ENCODE measurements at places on chromosomes 7 and 10.

DNA sequence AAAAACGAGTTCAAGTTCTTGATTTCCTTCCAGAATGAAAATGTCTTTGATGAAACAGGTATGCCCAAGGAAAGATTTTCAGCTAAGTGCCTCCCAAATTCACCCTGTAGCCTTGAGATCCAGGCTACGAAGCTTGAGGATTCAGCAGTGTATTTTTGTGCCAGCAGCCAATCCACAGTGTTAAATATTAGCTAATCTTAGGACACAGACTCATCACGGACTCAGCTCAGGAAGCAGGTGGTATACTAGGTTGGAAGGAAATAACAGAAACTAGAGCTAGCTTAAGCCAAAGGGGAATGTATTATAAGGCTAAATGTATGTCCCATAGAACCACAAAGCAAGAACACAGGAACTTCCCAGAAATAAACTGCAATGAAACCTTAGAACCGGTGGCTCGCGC, 151.0 kb upstream of the PRSS1 start:
- DNase-seq: no peak

GRCh38 chr7:16416289-16417282, 4.8 kb downstream of the CRPPA start:
- DNase-seq: no peak

- DNase-seq: no peak
These were observed 27.3 kb upstream of the ARHGAP22 start for GRCh38 chr10:48632166-48632565.

DNA sequence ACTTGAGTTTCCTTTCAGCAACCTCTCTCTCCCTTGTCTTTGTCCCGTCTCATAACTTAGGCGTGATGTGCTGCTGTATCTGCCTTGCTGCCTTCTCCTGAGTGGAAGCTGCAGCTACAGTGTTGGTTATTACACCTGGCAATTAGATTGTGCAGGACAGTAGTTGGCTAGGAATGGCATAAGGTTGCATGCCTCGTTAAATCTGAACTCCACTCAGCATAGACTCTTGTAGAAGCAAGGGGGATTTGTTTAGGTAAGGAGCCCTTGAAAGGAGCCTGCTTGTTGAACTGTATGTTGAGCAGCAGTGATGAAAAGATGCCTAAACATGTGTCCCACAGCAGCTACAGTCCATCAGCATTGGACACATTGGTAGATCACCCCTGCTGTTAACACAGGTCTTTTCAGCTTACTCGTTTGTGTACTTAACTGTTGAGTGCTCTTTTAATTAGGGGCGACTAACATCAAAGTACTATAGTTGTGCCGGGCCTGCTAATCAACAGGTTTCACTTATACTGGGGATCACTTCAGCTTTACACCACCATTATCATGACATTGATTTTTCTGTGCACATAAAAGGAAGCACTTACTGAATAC, 225.0 kb downstream of the AUTS2 start:
- DNase-seq: peak; percentile 84

- DNase-seq: no peak
These were observed 18.9 kb downstream of the UPP1 start for GRCh38 chr7:48107926-48108472.

DNA sequence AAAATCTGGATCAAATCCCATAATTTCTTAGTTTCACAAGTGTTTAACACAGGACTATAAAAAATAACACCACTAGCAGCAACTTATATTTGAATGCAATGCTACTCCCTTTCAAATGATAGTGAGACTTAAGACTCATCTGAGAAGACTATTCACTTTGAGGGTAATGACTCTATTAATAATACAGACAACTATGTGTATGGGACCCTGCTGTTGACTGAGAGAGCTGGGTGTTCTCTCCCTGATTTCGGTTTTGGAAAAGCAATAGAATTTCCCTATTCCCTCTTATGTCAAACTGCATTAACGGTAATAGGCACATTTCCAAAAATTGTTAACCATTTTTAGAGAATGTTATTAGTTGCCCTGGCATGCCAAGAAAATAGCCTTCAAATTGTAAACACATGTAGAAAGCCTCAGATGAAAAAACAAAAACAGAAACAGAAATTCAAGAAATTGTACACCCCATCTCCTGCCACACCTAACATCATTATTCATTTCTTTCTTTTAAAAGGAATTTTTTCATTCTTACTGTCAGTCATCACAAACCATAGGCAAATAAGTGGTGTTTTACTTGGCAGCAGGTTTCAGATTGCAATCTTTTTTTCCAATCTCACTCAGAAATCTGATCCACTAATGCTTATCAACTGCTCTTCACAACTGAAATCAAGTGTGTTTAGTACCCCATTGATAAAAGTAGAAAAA, 153.7 kb downstream of the TFPI2 start:
- peak; percentile 90 for DNase-seq

- no peak for DNase-seq
These were observed 4.4 kb upstream of the MAD1L1 start for GRCh38 chr7:2237109-2237602.

GRCh38 chr10:6103591-6103990, 14.8 kb downstream of the RBM17 start:
- DNase-seq: no peak

DNA sequence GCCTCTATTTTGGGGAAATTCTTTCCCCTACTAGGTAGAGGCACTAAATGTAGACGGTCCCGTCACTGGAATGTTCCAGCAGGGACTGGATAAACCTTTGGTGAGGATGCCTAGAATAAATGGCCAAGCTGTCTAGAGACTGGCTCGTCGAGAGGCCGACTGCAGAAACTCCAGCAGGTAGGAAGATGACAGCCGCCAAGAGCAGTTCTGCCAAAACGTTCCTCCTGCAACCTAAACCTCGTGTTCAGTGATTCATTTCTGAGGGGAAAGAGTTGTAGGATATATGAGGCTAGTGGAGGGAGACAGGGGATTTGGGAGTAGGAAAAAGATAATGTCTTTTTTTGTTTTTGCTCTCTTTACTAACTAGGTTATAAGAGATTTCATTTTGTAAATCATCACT, 184.7 kb upstream of the GDF10 start:
- DNase-seq: no peak

GRCh38 chr10:44757551-44758205, 153.5 kb upstream of the TMEM72 start:
- no peak for DNase-seq

DNA sequence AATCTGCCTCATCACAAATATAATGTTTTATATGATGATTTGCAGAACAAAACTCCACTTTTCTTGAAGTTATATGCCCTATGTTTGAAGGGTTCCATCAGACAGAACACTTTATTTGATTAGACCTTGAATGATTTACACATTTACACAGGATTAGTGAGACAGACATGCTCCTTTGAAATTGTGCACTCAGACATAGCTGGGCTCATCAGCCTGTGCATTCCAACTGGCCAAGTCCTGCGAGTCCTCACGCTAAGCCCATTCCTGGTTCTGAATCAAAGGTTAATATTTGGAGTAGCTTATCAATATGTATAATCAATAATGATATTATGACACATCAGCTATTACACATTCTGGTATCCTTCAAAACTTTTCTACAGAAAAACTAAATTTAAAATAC, 173.6 kb downstream of the MBL2 start:
- DNase-seq: no peak

DNA sequence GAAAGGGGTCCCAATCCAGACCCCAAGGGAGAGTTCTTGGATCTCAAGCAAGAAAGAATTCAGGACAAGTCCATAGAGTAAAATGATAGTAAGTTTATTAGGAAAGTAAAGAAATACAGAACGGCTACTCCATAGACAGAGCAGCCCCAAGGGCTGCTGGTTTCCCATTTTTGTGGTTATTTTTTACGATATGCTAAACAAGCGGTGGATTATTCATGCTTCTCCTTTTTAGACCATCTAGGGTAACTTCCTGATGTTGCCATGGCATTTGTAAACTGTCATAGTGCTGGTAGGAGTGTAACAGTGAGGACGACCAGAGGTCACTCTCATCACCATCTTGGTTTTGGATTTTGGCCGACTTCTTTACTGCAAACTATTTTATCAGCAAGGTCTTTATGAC, 1033.4 kb downstream of the SORCS3 start:
- DNase-seq: no peak

DNA sequence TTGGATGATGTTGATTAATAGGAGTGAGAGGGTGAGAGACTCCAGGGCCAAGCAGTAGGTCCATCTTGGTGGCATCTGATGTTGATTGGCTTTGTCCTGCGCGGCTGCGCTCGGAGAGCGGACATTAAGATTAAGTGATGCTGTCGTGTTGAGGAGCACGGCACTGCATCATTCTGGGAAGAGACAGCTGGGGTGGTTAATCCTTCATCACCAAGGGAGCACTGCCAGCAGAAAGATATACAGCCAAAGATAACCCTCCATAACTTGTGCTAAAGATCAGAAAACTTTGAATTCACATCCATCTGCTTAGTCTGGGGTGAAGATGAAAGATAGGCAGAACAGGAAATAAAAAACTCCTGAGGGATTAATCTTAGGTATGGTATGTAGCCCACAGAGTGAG, 208.3 kb downstream of the LRMDA start:
- no peak for DNase-seq

DNA sequence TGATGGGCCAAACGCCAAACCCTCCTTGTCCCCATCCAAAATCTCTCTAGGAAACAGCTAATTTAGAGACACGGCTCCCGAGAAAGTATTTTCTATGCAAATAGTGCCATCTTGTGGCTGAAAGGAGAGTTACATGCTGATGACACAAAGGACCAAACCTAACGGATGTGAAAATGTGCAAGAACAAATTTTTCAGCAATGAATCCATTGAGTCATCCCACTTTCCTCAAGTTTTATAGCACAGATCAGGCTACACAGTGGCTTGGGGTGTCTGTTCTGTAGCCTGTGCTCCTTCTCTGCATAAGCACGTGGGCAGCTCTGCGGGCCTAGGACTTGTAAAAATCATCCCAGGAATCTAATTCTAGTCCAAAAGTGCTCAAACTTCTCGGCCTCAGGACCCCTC, 154.8 kb upstream of the PRR15 start:
- DNase-seq: peak; percentile 88

DNA sequence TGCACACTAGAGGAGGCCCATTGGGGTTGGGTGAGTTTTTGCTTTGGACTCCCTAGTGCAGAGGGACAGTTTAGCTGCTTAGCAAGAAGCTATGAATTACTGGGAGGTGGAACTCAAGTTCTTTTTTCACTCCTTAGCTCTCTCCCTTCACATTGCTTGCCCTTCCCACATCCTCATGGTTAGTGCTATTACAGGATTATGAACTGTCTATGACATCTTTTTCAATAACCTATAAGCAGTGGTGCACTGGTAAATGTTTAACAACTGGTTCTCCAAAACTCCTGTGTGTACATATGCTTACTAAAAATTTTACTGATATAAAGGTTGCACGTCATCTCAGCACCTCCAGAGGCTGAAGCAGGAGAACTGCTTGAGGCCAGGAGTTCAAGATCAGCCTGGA, 6.2 kb downstream of the SSMEM1 start:
- DNase-seq: no peak

DNA sequence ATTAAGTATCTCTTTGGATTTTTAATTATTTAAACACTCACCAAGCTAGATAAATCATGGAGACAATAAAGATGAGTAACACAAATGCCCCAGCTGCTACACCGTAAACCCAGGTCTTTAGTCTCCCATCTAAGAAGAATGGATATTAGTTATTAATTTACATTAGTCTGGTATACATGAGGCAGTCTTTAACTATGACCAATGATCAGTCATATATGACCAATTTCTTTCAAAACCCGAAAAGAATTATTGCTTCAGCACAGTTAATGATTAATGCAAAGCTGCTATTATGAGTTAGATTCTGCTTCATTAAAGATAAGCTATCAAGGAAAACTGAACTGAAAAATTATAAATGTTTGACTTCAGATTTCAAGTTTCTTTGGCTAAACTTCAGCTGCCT, 402.9 kb downstream of the PHF14 start:
- DNase-seq: no peak

GRCh38 chr7:107877731-107878382, 13.1 kb upstream of the DLD start:
- DNase-seq: no peak

GRCh38 chr10:4768416-4768815, 57.6 kb upstream of the AKR1E2 start:
- DNase-seq: no peak

DNA sequence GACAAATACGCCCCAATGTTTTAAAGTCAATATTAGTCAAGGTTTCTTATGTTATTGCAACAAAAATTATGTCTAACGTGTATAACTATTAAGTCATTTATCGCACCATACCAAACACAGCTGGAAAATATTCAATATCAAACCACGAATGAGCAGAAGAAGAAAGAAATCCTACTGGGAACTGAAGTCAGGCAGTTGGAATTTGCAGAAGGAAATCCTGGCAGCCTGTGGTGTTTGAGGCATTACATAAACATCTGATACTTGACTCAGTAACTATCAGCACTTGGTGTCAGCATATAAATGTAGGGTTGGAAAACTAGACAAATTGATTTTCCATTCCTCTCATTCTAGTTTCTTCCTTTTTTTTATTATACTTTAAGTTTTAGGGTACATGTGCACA, 83.4 kb upstream of the NUPR2 start:
- DNase-seq: no peak

DNA sequence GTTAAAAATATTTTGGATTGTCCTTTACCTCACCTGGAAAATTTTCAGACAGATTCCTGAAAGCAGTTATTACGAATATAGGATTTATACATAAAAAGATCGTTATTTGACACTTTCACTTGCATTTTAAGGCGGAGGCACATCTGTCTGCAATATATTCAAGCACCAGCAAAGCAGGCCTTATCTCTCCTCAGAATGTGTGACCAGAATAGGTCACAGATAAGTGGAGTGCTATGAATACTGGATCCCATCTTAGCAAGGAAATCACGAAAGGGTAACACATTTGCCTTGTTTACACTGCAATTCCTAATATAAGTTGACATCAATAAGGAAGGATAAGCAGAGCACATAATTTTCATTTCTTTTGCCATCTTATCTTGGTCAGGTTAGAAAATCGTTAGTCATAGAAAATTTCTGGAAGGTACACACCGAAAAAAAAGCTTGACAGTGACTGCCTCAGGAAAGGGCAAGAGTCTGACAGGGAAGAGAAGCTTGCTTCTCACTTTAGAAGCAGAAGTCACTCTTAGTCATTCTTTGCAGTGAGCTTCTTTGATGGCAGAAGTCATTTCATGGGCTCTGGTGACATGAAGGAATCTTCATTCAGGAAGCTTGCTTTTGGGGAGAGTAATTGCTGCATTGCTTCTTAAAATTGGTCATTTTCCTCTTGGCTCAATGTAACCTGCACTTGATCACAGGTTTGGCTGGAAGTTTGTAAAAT, 98.1 kb upstream of the STK17A start:
- DNase-seq: no peak
